LNCaP clone FGC (cell line): ENCODE measurements at places on chromosomes 11 and 22.

- no peak for DNase-seq
These were observed 40.2 kb downstream of the LRP5 start for GRCh38 chr11:68352591-68352990.

- DNase-seq: no peak
These were observed 59.0 kb downstream of the ARL14EP start for GRCh38 chr11:30381879-30382278.

- DNase-seq: no peak
These were observed 12.1 kb upstream of the CELSR1 start for GRCh38 chr22:46549563-46549840.

DNA sequence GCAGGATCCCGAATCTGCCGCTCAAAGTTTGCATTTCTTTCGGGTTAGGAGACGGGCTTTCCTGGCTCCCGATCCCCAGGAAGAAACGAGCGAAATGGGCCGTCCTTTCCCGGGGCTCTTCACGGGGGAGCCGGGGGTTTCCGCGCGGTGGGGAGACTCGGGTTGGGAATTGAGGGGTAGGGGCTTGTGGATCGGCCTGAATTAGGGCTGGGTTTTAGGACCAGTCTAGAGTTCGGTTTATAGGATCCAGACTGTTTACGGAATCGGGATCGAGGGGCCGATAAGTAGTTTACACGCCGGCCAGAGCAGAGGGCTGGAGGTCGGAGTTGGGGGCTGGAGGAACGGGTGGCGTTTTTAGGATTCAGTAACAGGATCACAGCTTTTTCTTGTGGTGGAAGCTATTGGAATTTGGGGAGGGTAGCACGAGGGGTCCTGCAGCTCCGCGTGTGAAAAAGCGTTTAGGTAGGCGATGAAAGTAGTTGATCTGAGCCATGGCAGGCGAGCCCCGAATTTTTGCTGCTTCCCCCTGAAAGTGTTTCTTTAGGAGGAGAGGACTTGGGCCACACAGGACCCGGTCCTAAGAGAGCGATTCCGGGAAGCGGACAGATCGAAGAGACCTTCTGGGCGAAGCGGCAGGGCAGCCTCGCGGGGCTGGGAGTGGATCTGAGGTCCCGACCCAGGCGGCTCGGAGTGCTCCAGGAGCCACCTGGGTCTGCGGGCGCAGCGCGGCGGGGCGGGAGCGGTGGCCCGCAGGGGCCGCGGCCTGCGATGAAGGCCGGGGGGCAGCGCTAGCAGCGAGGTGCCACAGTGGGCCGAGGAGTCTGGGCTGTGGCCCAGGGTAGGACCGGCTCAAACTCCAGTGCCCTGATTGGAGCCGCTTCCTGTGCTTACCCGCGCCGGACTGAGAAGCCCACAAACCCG lies 1.6 kb downstream of the PKNOX2 start:
- DNase-seq: no peak

GRCh38 chr11:44775366-44775984 lies 48.7 kb downstream of the TSPAN18 start:
- peak; percentile 15 for DNase-seq

DNA sequence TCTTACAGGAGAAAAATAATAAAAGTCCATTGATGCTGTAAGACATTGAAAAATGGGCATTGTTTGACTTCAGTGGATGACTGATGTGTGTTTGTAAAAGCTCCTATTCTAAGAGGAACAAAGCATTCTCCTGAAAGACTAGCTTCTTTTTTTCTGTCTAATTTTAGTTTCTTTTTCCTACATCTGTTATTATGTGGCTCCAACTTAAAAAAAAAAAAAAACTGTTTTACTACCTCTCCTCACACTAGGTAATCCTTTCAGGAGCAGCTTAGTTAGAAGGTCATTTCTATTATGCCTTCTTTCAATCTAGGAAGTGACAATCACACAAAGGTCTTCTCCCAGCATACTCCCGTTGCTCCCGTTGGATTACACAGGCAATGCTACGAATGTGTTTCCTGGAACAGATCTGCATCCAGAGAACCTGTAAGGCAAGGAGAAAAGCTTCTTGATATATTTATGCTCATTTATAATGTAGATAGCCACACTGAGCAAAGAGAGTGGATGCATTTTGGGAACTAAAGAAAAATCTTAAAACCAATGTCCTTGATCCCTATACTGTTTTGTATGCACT lies 595.1 kb upstream of the CCDC179 start:
- no peak for DNase-seq

GRCh38 chr11:14499178-14499559 lies 442 bp downstream of the COPB1 start:
- no peak for DNase-seq

GRCh38 chr22:32695451-32695891 lies 106.0 kb upstream of the TIMP3 start:
- no peak for DNase-seq

GRCh38 chr22:49179175-49179574 lies 648.5 kb downstream of the BRD1 start:
- DNase-seq: no peak

DNA sequence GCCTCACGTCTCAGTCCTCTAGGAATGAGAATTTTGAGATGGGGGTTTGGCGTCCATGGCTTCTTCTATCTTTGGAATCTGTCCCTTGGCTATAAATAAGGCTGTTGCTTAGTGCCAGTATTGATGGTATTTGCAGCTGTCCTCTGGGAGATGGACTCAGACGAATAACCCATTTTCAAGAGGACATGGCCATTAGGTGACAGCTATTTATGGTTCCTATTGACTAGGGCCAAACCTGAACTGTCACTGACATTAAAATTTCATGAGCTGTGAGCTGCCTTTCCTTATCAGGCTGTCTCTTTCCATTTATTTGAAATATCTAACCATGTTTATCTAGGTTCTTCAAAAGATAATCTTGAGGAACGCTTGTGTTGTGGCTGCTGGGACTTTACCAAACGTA lies 92.7 kb downstream of the NAV2 start:
- no peak for DNase-seq

- no peak for DNase-seq
These were observed 61.3 kb downstream of the DENND5A start for GRCh38 chr11:9203691-9204311.

DNA sequence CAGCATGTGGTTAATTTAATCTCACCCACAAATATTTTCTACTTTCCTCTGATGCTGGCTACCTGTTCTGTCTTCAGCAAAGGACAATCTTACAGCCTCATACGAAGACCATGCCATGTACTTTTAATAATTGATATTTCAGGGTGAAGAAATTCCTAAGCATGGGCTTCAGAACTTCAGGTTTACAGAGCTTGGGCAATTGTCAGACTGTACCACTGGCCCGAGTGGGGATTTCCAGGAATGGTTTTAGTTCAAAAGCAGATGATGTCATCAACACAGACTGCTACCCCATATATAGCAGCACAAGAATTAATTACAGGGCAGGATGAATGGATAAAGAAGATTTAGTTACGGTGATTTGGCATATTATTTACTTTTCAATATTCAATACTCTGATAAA lies 171.8 kb downstream of the ETS1 start:
- no peak for DNase-seq

GRCh38 chr22:43009444-43009843 lies 5.5 kb downstream of the PACSIN2 start:
- DNase-seq: no peak

DNA sequence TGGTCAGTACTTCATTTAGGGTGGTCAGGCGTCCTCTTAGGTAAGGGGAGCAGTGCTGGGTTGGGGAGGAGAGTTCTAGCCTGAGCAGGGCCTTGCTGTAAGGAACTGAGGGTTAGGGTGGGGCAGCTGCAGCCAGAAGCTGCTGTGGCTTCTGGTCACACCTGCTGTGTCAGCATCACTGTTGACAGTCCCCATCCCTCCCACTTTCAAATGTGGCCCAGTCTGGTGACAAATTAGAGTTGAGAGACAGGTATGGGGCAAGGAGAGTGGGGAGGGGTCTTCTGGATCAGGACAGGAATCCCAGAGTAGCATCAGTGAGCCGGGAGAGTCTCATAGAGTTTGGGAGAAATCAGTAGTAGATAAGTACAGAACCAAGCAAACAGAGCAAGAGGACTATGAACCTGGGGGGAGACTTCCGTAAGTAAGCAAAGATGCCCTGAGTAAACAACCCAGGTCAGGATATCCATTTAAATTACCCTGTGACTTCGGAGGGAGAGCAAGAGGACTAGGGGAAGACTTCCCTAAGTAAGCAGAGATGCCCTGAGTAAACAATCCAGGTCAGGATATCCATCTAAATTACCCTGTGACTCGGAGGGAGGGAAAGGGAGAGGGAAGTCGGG lies 53.7 kb downstream of the PPP6R2 start:
- DNase-seq: peak; percentile 83

GRCh38 chr11:20243974-20244373 lies 83.7 kb upstream of the DBX1 start:
- DNase-seq: no peak

DNA sequence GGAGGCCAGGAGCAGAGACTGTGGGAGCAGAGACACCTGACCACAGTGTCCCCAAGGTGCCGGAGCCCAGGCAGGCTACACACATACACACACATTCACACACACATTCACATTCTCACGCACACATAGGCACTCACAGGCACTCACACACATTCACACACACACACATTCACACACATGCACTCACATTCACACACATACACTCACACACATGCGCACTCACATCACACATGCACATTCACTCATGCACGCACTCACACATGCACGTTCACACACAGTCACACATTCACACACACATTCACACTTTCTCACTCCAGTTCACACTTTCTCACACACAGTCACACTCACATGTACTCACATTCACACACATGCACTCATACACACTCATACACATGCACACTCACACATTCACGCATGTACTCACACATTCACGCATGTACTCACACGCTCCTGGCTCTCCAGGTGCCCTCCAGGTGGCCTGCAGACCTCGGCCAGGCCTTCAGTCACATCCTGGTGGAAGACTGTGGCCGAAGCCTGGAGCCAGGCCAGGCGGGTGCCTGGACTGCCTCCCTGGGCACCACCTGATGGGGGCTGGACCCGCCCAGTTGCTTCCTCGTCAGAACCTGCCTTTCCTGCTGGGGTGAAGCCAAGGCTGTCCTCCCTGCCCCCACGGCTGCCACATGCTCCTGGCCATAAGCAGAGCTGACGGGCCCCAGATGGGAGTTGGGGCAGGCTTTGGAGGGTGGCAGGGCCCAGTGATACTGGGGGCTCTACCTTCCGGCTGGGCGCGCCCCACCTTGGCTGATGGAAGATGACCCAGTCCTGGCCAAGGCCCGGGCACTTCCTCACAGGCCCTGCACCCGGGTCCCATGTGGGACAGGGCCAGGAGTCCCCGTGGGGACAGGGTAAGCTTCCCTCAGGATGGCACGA lies 89.5 kb downstream of the WNT7B start:
- DNase-seq: peak; percentile 94

DNA sequence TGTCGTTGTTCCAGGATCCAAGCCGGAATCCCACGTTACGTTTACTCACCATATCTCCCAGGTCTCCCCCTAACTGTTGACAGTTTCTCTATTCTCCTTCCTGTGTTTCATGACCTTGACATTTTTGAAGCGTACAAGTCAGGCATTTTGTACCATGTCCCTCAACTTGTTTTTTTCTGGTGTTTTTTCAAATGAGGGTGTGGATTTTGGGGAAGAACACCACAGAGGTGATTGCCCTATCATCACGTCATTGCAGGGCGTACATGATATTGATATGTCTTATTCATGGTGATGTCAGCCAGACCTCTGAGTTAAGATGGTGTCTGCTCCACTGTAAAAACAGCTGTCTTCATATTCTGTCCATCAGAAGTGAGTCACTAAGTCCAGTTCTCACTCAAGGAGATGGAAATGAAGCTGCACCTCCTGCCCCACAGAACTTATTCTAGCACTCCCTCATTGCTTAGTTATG lies 28.3 kb upstream of the SOX10 start:
- no peak for DNase-seq

DNA sequence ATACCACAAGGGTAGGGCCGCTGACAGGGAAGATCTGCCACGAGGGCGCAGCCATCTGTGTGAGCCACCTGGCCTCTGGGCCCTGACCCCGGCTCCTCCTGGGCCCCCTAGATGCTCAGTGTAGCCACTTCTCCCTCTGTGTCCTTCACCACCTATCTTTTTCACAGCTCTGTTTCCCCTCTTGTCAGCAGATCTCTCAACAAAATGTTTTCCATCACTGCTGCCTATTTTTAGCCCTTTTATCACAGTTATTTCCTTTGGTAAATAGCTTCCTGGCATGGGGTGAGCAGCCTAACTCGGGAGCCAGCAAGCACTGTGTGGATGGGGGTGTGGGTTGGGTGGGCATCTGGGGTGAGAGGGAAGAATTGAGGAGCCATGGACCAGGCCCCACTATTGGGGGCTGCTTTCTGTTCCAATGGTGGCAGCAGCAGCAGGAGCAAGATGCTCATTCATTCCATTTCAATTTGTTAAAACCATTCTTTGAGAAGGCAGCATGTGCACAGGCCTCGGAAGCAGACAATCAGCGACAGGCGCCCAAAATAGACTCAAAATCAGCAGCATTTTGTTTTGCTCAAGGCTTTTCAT lies 135.2 kb upstream of the NAV2 start:
- DNase-seq: no peak

GRCh38 chr11:47348859-47349258 lies 3.6 kb downstream of the MYBPC3 start:
- DNase-seq: peak; percentile 13

GRCh38 chr11:35734669-35735410 lies 72.3 kb downstream of the TRIM44 start:
- DNase-seq: no peak

GRCh38 chr11:19849107-19849789 lies 136.6 kb downstream of the NAV2 start:
- no peak for DNase-seq

GRCh38 chr22:39999144-39999757 lies 4.5 kb downstream of the FAM83F start:
- no peak for DNase-seq

GRCh38 chr11:60918939-60919265 lies 4.9 kb downstream of the TMEM109 start:
- DNase-seq: no peak

GRCh38 chr22:43562843-43563242 lies 151.0 kb downstream of the MPPED1 start:
- no peak for DNase-seq

DNA sequence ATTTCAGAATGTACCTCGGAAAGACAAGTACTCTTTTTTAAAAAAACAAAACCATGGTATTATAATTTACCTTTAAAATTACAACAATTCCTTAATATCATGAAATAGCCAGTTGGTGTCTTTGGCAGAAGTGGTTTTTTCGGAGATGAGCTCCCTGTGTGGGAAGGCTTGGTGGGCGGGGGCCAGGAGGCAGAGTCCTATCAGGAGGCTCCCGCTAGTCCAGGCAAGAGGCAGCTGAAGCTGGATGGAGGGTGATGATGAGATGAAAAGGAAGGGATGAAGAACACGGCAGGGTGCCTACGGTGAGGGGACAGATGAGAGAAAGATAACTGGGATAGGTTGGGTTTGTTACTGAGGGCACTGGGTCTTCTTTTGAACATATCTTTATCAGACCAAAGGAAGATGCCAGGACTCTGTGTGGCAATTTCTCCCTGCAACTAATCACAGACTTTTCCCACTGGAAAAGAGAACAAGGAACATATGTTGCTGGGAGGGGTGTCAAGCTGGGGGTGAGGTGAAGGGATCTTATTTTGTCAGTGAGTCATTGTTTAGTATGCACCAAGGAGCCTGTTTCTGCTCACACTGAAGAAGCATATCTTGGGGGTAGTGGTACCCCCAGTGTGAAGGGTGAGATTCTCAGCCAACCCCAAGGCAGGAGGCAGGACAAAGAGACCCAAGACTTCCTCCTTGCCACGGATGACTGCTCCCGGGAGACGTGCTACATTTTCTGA lies 91.5 kb upstream of the YWHAH start:
- DNase-seq: no peak

- DNase-seq: no peak
These were observed 421.8 kb downstream of the ETS1 start for GRCh38 chr11:128165572-128165971.

- no peak for DNase-seq
These were observed 2.2 kb downstream of the RAD9A start for GRCh38 chr11:67393990-67394389.
